ENCODE measurements at places on chromosomes 5 and 9.

DNA sequence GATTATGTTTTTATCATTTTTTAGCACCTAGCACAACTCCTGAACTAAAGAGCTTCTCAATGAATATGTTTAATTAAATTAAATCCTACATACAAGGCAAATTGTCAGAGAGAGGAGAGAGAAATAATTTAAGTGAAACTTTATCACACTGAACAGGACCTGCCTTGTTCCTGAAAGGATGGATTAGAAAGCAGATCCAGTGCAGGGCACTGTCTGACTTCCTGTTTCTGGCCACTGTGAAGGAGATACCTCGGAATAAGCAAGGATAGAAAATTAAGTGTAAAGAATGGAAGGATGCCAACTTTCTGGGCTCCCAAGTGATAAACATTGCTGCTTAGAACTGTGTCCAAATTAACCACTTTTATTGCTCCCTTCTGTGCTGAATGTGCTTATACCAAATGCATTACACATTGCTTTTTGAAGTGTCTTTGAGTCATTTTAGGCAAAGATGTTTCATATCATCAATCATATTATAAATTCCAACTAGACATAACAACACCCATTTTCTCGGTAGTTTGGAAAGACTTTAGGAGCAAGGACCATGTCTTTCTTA, 89.1 kb upstream of the SPDL1 start:
- DNase-seq = no peak

- DNase-seq = peak; percentile 67
Measured at GRCh38 chr9:96177005-96177718, 124.8 kb downstream of the HSD17B3 start.

GRCh38 chr9:88108779-88109178, 29.5 kb downstream of the SPATA31C2 start:
- no peak for DNase-seq

- no peak for DNase-seq
Measured at GRCh38 chr9:16618524-16618923, 251.9 kb downstream of the BNC2 start.

GRCh38 chr5:125263356-125263755, 516.9 kb upstream of the ZNF608 start:
- DNase-seq = no peak

DNA sequence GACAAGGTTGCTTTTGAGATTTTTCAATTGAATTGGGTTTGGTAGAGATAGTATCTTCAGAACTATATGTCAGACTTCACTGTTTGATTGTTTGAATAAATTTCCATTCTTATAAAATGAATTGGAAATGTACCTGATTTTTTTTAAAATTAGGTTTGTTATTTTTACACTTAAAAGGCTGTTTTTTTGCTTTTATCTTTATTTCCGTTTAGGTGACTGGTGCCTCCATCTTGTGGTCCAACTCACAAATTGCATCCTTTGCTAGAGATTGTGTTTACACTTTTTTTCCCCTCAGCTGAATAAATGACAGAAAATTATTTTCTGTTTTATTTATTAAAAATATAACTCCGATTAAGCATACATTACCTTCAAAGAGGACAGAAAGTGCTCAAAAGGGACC, 15.6 kb downstream of the NDUFAF2 start:
- DNase-seq = no peak

DNA sequence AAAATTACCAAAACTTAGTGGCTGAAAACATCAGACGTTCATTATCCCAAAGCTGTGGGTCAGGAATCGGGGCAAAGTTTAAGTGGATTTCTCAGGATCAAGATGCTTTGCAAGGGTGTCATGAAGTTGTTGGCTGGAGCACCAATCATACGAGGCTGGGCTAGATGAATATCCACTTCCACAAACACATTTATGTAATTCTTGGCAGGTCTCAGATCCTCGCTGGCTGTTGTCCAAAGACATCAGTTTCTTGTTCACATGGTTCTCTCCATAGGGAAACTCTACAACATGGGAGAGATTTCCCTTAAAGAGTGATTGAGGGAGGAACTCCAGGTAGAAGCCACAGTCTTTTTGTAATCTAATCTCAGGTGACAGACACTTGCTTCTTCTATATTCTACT, 20.2 kb upstream of the CCDC192 start:
- no peak for DNase-seq

GRCh38 chr9:10479172-10479571, 133.6 kb downstream of the PTPRD start:
- peak; percentile 7 for DNase-seq

- peak; percentile 10 for DNase-seq
Measured at GRCh38 chr5:23977997-23978396, 470.6 kb downstream of the PRDM9 start.

- DNase-seq = no peak
Measured at GRCh38 chr5:41043109-41043747, 27.9 kb downstream of the MROH2B start.

- peak; percentile 70 for DNase-seq
Measured at GRCh38 chr9:130368631-130369103, 76.1 kb upstream of the ASS1 start.

- no peak for DNase-seq
Measured at GRCh38 chr9:118987167-118987566, 382.1 kb downstream of the BRINP1 start.

GRCh38 chr5:135208903-135209721, 175.1 kb upstream of the PITX1 start:
- DNase-seq = no peak

DNA sequence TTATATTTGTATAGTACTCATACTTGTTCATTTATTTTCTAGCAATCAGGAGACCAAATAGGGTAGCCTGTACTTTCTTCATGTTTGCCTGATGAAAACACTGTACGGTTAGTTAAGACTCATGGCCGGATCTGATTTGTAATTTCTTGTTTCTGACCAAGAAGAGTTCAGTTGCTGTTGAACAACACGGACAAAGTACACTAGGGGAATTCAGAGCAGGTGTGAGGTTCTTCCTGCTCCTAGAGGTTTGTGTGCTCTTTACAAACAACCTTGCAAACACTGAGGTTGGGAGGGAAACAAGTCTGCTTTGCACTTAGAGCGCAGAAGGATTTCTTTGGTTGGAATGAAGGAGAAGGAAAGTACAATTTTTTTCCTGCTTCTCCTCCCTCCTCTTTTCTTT, 69.7 kb downstream of the TRIO start:
- no peak for DNase-seq

DNA sequence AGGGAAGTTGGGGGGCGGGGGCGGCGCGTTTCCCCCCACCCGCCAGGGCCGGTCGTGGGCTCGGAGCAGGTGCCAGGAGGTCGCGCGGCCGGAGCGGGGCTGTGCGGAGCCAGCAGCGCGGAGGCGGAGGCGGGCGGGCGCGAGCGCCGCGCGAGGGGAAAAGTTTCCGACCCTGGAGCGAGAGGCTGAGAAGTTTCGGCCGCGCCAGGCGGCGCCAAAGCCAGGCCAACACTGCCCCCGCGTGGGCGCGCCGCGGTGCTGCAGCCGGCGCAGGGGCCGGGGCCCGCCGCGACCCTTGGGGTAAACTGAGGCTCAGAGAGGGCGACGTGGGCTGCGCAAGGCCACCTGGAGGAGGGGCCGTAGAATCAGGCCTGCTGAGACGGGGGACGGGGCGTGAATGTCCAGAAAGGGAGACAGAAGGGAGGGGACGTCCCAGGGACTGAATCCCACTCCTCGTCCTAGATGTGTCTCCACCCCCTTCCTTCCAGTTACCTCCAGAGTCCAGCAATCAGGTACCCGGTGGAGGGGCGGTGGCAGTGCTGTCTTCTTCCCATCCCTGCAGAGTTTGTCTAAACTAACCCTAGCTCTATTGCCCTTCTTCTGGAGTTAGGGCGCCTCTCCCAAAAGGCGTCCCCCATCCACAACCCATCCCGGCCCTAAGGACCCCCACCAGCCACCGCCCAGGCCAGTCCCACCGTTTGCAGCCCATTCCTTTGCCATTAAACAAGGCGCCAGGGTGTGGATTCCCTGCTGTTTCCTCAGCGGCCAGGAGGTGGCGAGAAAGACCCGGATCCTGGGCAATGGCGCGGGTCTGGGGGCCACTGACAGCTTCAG, 10.2 kb downstream of the C9orf50 start:
- DNase-seq = peak; percentile 95

- DNase-seq = no peak
Measured at GRCh38 chr5:168136340-168136739, 155.1 kb upstream of the WWC1 start.

- peak; percentile 40 for DNase-seq
Measured at GRCh38 chr9:125988479-125989050, 241.4 kb downstream of the PBX3 start.

DNA sequence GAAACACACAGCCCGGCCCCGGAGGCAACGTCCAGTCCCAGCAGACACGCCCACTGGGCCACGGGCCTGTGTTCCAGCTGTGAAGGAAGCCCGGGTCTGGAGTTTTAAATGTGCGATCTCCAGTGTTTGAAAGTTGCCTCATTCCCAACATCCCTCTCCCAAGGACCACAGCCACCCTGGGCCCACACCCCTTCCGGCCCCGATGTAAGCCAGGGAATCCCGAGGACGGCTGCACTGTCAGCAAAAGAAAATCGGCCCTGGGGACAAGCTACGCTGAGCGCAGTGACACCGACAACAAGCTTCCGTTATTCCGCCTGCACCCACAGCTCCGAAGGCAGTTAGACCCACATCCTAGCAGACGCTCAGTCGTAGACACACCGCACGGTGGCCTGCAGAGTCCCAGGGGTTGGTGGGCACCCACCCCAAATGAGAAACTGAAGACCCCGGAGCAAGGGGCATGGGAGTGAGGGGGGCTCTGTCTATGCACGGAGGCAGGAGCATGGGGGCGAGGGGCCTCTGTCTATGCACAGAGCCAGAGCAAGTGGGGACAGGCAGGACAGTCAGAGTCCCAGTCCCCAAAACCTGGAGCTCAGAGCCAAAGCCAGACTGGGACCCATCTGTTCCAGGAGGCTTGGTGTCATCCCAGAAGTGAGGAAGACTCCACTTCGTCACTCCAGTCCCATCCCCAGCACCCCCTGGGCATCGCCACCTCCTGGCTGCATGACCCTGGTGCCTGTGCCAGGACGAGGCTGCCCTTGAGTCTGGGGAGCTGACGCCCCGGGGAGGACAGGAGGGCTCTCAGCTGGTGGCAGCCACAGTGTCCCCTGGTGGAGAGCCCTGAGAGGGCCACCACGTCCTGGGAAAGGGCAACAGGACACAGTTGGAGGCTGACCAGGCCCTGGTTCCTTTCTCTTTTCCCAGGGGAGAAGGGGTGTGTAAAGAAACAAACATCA, 23.4 kb downstream of the GLT6D1 start:
- peak; percentile 68 for DNase-seq

GRCh38 chr5:87298692-87299362, 31.1 kb downstream of the RASA1 start:
- no peak for DNase-seq

- no peak for DNase-seq
Measured at GRCh38 chr5:96387616-96388015, 45.4 kb downstream of the PCSK1 start.

GRCh38 chr5:139662617-139663016, 14.5 kb downstream of the CXXC5 start:
- no peak for DNase-seq

GRCh38 chr5:5371957-5372356, 50.5 kb upstream of the ICE1 start:
- peak; percentile 54 for DNase-seq

DNA sequence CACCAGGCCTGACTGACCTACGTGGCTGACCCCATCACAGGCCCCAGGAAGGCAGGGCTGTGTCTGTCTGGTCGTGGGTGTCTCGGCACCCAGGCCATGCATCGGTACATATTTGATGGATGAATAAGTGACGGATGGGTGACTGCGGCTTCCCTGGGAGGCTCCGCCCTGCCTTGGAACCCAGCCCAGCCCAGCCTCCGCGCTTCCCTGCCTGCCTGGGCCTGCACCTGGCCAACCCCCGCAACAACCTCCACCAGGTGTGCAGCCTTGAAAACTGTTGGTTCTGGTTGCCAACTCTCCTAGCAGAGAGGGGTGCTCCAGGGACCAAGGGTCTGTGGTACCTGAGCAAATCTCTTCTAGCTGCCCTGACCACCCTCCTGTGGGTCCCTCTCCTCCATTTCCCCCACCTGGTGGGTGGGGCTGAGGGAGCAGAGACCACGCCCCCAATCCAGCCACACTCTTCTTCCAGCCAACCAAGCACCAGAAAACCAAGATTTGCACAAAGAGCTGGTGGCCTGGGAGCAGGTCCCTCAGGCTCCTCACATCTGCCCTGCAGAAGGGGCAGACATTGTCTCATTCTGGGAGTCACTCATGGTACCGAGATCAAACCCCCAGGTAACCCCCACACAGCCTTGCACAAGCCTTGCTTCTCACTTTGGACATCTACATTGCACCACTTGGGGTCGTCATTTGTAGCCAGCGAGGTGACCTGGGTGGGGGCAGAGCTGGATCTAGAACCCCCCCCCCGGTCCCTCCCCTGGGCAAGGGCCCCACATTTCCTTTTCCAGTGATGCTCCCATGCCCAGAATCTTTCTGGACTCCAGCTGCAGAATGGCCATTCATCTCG, 100.6 kb upstream of the IER5L start:
- peak; percentile 88 for DNase-seq

GRCh38 chr5:73378070-73378469, 70.5 kb downstream of the FOXD1 start:
- no peak for DNase-seq

GRCh38 chr5:56414066-56414465, 180.9 kb upstream of the ANKRD55 start:
- no peak for DNase-seq

- peak; percentile 91 for DNase-seq
Measured at GRCh38 chr5:137075163-137075970, 423.8 kb downstream of the SPOCK1 start.

DNA sequence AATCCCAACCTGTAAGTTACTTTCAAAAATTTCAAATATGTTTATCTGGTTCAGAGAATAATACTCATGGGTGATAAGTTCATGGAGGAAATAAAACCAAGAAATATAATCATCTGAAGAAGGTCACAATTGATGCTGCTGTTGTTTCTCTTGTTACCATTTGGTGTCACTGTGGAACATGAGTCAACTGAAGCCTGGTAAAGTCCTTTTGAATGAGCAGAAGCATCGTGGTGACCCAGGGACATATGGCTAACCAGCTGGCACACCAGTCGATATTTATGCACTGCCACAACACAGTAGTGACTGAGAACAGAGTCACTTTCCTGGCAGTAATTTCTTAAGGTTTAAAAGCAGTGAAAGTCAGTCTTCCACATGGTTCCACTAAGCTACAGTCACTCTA, 612.9 kb upstream of the TLE4 start:
- no peak for DNase-seq

DNA sequence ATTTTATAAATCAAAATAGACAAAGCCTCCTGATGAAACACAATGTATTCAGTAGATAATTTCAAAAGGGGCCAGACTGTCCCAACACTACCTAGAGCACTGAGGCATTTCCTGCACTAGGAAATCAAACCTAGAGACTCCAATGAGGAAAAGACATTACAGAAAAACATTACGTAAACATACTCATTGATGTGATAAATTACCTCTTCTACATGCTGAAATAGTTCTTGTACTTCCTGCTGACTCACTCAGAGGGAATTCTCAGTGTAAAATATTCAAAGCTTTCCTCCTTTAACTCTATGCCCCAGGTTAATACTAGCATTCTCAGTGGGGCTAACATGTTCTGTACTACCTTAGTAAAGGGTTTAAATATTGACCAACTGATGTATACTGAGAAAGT, 178.0 kb downstream of the ESM1 start:
- DNase-seq = no peak

All from H7 (cell line).